ENCODE measurements at places on chromosomes 1 and 21. TPM values are rescaled to one million over a fixed set of nuclear protein-coding genes. Genes with fewer than 3 reads are reported as not detected.

PPIE gene
- 41.7 TPM for total RNA-seq

COL24A1 gene
- total RNA-seq, result 0.12 TPM

ACBD3 gene
- 79.6 TPM for total RNA-seq

PSMB2 gene
- 18.3 TPM for total RNA-seq

LRRC71 gene
- not detected for total RNA-seq
